ENCODE measurements at places on chromosomes 11 and 22. TPM values are rescaled to one million over a fixed set of nuclear protein-coding genes. Genes with fewer than 3 reads are reported as not detected.

DNA sequence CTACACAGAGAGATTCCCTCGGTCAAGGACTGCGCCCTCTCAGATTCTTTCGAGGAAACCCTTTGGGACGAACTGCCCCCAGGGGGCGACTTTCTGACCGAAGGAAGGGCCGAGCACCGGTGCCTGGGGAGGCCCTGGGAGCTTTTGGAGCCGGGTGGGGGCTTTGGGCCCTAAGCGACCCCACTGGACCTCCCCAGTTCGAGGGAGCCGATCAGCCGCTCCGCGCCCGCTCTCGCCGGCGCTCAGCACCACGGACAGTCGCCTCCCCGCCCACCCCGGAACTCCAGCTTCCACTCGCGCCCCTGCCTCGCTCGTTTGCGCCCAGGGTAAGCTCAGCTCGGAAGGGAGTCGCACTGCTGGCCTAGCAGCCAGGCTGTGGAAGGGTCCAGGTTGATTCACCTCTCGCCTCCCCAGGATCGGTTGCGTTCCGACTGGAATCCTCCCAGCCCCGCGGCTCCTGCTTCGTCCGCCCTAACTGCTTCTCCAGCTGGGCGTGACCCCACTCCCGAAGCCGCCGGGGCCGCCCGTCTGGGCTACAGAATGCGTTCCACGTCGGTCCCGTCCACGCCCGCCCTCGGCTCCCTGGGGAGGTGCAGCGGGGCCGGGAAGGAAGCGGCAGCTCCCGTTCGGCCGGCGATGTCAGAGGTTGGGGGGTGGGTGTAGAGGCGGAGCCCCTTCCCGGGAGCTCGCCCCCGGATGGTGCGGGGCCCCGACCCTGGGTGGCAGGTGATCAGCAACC lies 428 bp downstream of the SCN3B start:
- no peaks in the 10 kb centered on the region for H3K36me3 ChIP-seq
- peaks cover 25% of the 10 kb centered on the region for H3K4me1 ChIP-seq
- peak overlapping the region; percentile 96 for H3K4me3 ChIP-seq
- H3K27ac ChIP-seq = peak overlapping the region; percentile 95
- peak; percentile 84 for DNase-seq
- H3K27me3 ChIP-seq = peaks cover 6% of the 10 kb centered on the region

DNA sequence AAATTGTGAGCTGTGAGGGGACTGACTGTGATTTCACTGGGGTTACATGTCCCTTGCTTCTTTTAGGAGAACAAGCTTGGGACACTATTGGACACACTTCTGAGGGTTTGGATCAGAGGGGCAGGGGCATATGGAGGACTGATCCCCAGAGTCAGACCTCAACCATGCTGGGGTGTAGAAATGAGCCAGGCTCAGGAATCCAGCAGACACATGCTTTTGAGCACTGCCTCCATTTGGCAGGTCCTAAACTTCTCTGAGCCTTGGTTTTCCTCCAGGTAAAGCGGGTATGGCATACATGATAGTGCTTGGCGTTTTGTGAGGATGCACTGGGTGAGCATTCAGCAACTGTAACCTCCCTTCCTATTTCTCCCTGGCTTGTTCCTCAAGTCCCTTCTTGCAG lies 74.7 kb downstream of the ADAMTS15 start:
- peaks cover 11% of the 10 kb centered on the region for H3K27me3 ChIP-seq
- H3K27ac ChIP-seq = peak overlapping the region; percentile 72
- H3K4me1 ChIP-seq = peaks cover 17% of the 10 kb centered on the region
- no peak overlapping the region for H3K4me3 ChIP-seq

DNA sequence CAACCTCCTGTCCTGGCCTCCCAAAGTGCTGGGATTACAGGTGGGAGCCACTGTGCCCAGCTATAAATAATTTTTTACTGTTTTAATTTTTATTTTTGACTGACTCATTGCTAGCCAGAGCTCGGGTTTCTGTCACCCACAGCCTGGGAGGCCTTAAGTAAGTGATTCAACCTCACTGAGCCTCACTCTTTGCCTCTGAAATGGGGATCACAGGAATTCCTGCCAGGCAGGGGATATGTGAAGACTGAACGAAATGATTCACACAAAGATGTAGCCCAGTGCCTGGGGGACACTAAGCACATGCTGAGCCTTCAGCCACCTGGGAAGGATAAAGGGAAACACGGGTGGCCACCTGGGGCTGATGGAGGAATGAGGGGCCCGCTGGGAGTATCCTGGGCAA lies 3.8 kb upstream of the LRRC74B start:
- no peak overlapping the region for H3K4me3 ChIP-seq
- no peak overlapping the region for H3K27ac ChIP-seq
- DNase-seq = no peak
- peaks cover 27% of the 10 kb centered on the region for H3K4me1 ChIP-seq
- peaks cover 10% of the 10 kb centered on the region for H3K27me3 ChIP-seq

DNA sequence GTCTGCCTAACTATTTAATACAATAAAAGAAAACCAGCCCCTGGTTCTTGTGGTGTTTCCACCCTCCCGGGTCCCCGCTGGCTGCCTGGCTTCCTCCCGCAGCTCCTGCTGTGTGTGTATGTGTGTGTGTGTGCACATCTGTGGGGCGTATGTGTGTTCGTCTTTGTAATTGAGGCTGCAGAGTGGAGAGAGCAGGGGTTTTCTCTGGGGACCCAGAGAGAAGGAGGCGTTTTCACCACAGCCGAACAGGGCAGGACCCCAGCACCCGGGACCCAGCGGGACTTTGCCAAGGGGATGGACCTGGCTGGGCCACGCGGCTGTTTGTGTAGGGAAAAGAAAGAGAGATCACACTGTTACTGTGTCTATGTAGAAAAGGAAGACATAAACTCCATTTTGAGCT lies 42.7 kb downstream of the IGLL1 start:
- peak overlapping the region; percentile 4 for H3K27ac ChIP-seq
- peaks cover 16% of the 10 kb centered on the region for H3K27me3 ChIP-seq
- peaks cover 37% of the 10 kb centered on the region for H3K4me1 ChIP-seq
- peak overlapping the region; percentile 47 for H3K4me3 ChIP-seq

- H3K27ac ChIP-seq = no peak overlapping the region
- peaks cover 4% of the 10 kb centered on the region for H3K4me1 ChIP-seq
- peak; percentile 48 for DNase-seq
- H3K4me3 ChIP-seq = peak overlapping the region; percentile 74
Measured at GRCh38 chr11:128694618-128695481, 978 bp downstream of the FLI1 start.

- DNase-seq = no peak
- no peak overlapping the region for H3K4me3 ChIP-seq
- H3K36me3 ChIP-seq = peaks cover 3% of the 10 kb centered on the region
- peaks cover 2% of the 10 kb centered on the region for H3K4me1 ChIP-seq
- no peaks in the 10 kb centered on the region for H3K27me3 ChIP-seq
- H3K27ac ChIP-seq = no peak overlapping the region
Measured at GRCh38 chr11:127521413-127521812, 520.8 kb upstream of the KIRREL3 start.

The AQP11 gene
- 2.0 TPM for total RNA-seq

DNA sequence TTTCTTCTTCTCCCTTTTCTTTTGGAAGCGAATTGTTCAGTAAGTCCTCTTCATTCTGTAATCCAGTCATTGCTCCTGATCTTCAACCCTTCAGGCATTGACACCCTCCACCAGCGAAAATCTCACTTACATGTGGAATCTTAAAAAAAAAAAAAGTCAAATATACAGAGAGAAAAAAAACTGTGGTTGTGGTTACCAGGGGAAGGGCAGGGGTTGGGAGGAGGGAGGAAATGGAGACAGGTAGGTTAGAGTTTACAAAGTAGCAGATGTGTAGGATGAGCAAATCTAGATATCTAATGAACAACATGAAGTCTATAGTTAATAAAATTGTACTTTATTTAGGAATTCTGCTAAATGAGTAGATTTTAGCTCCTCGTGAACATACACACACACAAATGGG lies 17.7 kb upstream of the TMEM123 start:
- DNase-seq = no peak
- H3K27me3 ChIP-seq = peaks cover 3% of the 10 kb centered on the region
- H3K4me1 ChIP-seq = no peaks in the 10 kb centered on the region

The CHST1 gene
- total RNA-seq = 59.2 TPM
